ENCODE measurements at places on chromosomes 16 and 17.

GRCh38 chr17:56314026-56314425, 160.8 kb downstream of the ANKFN1 start:
- no peak for DNase-seq

DNA sequence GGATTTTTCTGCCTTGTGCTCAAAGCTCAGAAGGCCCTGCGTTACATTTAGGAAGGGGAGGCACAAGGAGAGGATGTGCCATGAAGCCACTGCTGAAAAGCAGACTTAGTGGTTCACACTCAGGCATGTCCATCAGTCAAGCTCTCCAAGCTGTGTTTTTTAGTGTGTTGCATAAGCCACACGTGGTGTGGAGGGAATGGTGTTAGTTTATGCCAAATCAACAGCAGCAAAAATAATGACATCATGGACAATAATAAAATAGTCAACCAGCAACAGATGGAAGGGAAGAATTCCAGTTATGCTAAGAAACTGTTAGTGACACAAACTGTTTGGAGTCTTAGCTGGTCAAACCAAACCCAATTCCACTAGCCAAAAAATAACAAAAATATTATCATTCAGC, 438.3 kb downstream of the NPIPA7 start:
- no peak for DNase-seq

DNA sequence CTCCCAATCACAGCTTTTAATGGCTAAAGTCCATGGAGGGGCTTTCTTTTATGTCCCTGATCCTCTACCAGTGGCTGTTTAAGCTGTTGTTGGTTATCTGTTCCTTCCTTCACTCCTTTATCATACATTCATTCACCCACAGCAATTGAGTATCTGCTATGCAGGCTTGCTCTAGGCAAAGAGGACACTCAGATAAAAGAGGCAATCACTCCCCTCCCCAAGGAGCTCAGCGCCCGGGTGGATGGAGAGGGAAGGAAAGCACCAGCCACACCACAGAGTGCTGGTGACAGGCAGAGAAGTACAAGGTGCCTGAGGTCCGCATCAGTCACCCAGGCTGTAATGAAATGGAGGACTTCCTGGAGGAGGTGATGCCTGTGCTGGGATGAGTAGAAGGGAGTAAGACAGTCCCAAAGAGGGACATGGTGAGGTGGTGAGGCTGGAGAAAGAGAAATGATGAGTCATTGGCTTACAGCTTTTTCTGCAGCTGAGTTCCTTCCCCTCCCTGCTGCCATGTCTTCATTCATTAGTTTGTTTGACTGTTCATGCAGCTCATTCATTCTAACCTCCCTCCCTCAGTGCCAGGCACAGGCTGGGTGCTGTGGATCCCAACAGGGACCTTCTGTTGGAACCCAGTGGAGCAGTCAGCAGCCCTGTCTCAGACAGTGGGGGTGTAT, 12.8 kb upstream of the NGFR start:
- DNase-seq, result no peak

DNA sequence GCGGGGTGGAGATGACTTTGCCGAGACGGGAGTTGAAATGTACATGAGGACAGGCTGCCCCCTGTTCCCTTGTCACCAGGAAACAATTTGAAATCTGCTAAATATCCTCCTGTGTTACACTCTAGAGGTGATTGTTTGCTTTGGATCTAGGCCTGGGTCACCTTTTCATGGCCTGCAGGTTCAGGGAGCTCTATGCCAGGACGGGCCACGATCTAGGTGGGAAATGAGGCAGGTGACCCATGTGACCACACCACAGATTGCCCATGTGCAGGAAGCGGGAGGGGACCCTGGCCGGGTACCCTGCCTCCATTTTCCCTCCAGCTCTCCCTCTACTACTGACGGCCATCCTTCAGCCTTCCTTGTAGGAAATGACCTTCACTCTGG, 43.4 kb downstream of the MEAK7 start:
- no peak for DNase-seq

GRCh38 chr17:59469786-59470485, 95.5 kb upstream of the DHX40 start:
- no peak for DNase-seq

DNA sequence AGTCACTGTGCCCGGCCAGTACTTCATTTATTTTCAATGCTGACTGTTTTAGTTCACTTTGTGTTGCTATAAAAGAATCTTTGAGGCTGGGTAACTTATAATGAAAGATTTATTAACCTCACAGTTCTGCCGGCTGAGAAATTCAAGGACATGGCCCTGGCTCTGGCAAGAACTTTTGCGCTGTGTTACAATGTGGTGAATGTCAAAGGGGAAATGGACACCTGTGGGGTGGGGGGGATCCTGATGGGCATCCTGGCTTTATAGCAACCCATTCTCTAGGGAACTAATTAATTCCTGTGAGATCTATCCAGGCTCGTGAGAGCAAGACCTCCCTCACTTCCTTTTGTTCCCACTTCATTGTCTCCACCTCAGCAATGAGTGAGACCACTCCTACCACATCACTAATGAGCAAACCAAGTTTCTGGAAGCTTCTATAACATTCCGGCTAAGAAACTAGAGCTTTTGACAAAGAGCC, 17.1 kb upstream of the CDH3 start:
- no peak for DNase-seq

GRCh38 chr17:80832266-80832676, 159.4 kb upstream of the CHMP6 start:
- DNase-seq, result peak; percentile 76

- DNase-seq, result no peak
These were observed 11.2 kb downstream of the ARHGAP23 start for GRCh38 chr17:38439436-38439835.

GRCh38 chr17:38786372-38786771, 13.0 kb downstream of the PIP4K2B start:
- DNase-seq, result no peak

- DNase-seq, result peak; percentile 84
These were observed at the start of gene KCNH4 for GRCh38 chr17:42180922-42181850. KCNH4 (minus strand) TSS chr17:42181142; CDS start chr17:42180945, 197 bp downstream.

- DNase-seq, result peak; percentile 9
These were observed 18.2 kb downstream of the IL34 start for GRCh38 chr16:70664325-70665112.

- DNase-seq, result no peak
These were observed 156.2 kb downstream of the ABCC12 start for GRCh38 chr16:47999595-47999994.

DNA sequence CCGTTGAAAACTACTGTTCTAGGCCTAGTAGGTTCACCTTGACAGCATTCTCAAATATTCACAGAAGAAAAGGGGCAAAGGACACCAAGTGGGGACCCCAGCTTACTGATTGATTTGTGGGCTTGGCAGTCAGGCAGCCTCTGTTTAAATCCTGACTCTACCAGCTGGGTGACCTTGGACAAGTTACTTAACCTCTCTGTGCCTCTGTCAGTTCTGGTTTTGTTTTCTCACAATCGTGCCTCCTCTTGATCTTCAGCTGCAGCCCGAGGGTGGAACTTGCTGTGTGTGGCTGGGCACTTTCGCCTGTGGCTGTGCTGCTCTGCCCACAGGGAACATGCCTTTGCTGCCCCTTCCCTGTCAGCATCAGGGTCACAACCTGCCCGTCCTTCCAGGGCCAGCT, 17.8 kb downstream of the RAP1GAP2 start:
- DNase-seq, result no peak

DNA sequence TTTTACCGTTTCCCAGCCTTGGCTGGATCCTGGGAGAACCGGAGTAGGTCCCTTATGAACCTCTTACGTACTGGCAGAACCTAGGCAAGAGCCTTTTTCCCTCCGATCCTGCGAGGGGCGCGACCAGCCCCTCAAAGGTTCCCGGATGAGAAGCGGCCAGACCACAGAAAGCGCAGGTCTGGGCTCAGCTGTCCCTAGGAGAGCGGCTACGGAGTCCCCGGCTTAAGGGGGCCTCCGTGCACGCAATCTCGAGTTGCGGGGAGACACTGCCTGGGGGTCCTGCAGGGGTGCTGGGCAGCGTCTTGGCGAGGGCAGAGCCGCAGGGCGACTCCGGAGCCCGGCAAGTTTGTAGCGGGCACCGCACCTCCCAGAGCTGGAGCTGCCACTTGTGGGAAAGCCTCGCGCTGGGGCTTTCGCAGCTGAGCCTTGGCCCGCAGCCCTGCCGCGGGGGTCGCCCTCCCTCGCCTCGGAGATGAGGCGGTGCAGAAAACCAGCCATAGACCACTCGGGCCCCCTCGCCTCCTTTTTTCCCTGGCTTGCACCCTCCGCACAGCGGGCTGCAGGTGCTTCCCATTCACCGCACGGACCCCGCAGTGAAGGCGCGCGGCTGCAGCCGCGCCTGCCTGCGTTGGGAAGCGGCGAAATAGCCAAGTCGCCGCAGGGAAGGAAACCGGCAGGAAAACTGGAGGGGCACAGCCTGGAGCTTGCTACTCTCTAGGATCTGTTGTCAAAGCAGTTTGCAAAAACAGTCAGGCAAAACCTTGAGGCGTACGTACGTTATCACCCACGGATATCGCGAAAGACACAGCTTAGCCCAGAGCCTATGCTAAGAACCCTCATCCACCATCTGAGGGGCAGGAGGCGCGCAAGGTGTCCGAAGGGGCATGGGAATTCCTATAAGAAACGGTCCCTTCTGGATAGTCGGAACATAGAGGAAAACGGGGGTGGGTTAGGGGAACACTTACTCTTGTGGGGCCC, 834 bp downstream of the CDH8 start:
- no peak for DNase-seq

DNA sequence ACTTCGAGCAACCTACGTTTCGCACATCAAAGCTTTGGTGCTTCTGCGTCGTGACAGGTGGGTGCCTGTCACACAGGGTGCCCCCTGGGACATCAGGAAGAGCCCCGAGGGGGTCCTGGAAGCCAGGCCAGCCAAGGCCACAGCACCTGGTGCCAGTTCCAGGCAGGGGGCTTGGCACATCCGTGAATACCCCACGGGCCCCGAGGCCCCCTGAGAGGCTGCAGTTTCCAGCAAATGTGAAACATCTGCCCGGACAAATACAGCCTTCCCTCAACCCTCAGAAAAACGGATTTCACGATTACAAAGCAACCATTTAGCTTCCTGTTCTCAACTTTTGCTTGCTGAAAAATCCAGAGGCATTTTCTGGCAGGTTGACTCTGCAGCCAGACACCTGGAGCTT, 109.3 kb upstream of the METRNL start:
- DNase-seq, result no peak

- DNase-seq, result peak; percentile 46
These were observed 13.3 kb upstream of the CD300LD start for GRCh38 chr17:74605361-74605760.

- no peak for DNase-seq
These were observed 42.4 kb upstream of the SLC38A10 start for GRCh38 chr17:81337476-81337879.
